ENCODE measurements at places on chromosomes 6 and 20. TPM values are rescaled to one million over a fixed set of nuclear protein-coding genes. Genes with fewer than 3 reads are reported as not detected.

Gene STX11
- 38.3 TPM for total RNA-seq

Gene QKI
- 148 TPM for total RNA-seq

Gene EZR
- total RNA-seq, result 157 TPM

Gene SNX9
- total RNA-seq, result 7.3 TPM

Gene CNBD2
- total RNA-seq, result 17.2 TPM

Gene CRISP2
- not detected for total RNA-seq

Gene HTR1E
- not detected for total RNA-seq

Gene LHFPL5
- total RNA-seq, result not detected

Gene ANKRD60
- not detected for total RNA-seq

Gene C6orf58
- not detected for total RNA-seq

Gene ARID1B
- total RNA-seq, result 180 TPM

Gene DPPA5
- total RNA-seq, result not detected

Gene MYL9
- total RNA-seq, result 13.5 TPM

Data from natural killer cell (primary cell).